ENCODE measurements at places on chromosomes 7 and 10.

DNA sequence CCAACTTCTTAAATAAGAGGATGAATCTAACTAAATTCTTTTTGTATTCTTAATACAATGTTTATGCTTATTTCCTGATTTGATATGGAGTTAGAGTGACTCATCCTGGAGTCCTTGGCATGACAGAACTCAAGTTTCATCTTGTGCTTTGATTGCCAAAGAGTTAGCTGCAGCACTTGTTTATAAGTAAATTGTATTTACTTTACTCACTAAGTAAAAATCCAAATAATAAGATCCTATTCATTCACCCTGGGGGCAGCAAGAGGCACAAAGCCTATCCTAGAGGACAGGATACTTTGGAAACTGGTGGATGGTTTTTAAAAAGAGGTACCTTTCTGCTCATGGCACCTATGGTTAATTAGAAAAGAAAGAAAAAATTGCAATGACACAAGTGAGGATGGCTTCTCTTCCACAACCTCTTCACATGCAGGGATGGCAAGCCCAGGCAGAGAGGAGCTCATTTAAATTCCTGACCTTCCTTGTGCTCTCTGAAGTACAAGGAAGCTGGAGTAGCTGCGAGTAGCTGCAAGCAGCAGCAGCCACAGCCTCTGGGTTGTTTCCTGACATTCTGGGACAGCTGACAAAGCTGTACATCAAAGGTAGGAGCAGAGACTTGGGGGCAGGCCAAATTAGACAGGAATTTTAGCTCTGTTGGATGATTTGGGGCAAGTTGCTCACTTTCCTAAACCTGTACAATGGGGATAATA lies 28.5 kb upstream of the CROT start:
- no peak for DNase-seq

GRCh38 chr7:159218170-159218569 lies 73.5 kb upstream of the VIPR2 start:
- DNase-seq, result no peak

- no peak for DNase-seq
Measured at GRCh38 chr10:69663369-69663947, 33.4 kb downstream of the FAM241B start.

DNA sequence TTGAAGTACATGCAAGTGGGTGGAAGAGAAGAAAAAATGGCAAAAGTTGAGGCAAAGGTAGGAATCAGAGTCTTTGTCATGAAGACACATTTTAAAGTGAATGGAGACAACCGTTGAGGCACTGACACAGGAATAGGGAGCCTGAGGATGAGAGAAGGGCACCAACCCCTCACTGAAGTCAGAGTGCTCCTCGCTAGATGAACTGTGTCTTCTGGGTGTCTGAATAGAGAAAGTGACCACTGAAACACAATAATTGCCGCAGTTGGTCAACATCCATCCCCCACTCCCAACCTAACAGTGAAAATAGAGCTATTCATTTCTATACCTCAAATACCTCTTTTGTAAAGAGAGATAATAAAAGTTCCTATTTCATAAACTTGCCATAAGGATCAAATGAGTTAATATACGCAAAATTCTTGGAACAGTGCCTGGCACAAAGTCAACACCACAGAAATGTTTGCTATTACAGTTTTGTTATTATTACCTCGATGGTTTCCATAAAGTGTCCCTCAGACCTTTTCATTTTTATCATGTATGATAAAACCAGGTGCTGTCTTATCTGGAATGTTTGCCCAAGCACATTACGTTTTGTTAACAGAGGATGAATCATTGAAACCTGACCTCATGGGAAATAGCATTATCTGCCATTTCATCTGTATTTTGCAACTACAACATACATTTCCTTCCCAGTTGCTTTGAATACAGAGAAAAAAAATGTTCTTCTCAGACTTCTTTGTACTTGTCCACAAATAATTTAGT lies 61.8 kb upstream of the SP4 start:
- no peak for DNase-seq

DNA sequence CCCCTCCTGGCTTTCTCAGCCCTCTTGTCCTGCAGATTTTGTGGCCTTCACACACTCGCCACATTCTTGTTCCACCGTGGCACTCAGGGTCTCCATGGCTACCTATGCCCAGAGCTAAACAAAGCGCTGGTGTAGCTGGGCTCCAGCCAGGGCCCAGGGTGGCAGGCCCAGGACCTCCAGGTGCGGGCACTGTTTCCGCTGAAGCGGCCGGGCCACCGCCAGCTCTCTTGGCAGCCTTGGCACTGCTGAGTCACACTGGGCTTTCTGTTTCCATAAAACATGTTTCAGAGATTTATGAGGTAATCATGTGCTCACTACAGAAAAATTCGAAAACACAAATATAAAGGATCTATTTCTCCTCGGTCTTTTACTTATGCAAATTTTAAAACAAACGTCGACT lies 51.3 kb downstream of the AOC1 start:
- DNase-seq, result no peak

GRCh38 chr10:18561861-18562551 lies 89.4 kb downstream of the NSUN6 start:
- no peak for DNase-seq

- no peak for DNase-seq
Measured at GRCh38 chr10:48330269-48330668, 23.8 kb downstream of the MAPK8 start.

DNA sequence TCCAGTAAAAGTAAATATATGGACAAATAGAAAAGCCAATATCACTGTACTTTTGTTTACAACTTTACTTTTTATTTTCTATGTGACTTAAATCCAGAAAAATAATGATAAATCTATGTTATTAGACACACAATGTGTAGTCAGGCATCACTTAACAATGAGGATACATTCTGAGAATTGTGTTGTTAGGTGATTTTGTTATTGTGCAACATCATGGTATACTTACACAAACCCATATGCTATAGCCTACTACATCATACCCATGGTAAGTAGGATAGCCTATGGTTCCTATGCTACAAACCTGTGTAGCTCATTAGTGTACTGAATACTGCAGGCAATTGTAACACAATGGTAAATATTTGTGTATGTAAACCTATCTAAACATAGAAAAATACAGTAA lies 781.7 kb upstream of the GHITM start:
- no peak for DNase-seq

DNA sequence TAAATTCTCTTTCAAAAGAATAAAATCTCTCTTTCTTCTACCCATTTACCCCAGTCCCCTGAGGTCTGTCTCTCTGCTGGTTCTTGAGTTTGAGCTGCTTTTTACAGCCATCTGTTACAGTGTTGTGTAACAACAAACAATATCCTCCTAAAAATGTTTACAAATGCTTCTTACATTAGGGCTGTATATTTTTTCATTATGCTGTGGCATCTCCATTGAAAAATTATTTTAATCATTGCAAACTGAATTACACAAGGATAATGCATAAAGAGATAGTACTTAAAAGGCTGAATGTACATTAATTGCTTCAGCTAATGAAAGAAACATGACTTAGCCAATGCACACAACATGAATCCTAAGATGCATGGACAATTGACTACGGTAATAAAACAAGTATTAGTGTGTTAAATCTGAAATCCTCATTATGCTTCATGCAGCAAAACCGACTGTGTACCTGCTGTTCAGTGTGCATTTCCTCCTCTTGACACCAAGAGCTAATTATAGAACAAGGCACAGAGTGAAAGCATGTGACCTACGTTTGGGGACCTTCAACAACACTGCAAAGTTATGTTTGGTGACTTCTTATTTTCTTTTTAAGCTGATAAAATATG lies 181.7 kb upstream of the RHOBTB1 start:
- DNase-seq, result no peak

- DNase-seq, result no peak
Measured at GRCh38 chr7:91614431-91614830, 266.1 kb downstream of the MTERF1 start.

All from activated CD4-positive, alpha-beta T cell treated with anti-CD3 and anti-CD28 coated beads for 24 hours (primary cell).